ENCODE measurements at places on chromosomes 2 and 18. TPM values are rescaled to one million over a fixed set of nuclear protein-coding genes. Genes with fewer than 3 reads are reported as not detected.

GRCh38 chr2:236661762-236662110, 92.1 kb downstream of the ACKR3 start:
- ATAC-seq, result no peak

DNA sequence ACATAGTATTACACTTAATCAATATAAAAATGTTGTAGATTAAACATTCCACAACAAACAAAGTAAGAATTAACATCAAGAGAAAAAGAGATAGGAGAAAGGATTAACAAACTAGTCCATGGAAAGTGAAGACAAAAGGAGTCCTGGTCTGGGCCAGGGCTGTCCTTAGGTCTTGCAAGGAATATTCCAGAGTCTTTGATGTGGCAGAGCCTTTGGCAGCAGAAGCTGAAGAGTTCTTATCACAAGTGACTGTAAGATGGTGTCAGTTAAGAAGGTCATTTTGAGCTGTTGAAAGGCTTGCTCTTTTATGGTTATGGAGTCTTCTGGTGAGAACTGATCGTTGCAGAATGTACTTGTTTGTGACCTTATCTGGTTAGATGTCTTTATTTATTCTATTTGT, 127.7 kb upstream of the LRRTM4 start:
- ATAC-seq, result no peak

NOSTRIN gene
- 3.6 TPM for total RNA-seq

- no peak for ATAC-seq
Observed at GRCh38 chr2:33535421-33535820, 59.0 kb downstream of the RASGRP3 start.

GRCh38 chr2:37892436-37893114, 32.5 kb upstream of the RMDN2 start:
- peak; percentile 18 for ATAC-seq

POTEC gene
- not detected for total RNA-seq

STPG4 gene
- total RNA-seq, result 0.16 TPM

GRCh38 chr2:64617631-64618151, 36.0 kb downstream of the SERTAD2 start:
- peak; percentile 30 for ATAC-seq

- no peak for ATAC-seq
Observed at GRCh38 chr2:177207101-177207500, 5.5 kb upstream of the HNRNPA3 start.

- ATAC-seq, result no peak
Observed at GRCh38 chr2:119574108-119574815, 30.0 kb downstream of the CFAP221 start.

All from esophagus mucosa (tissue), 1 donor.